Dermis blood vessel endothelial cell (primary cell): ENCODE measurements at places on chromosomes 7 and 10. TPM values are rescaled to one million over a fixed set of nuclear protein-coding genes. Genes with fewer than 3 reads are reported as not detected.

The SPDYE3 gene
- total RNA-seq, result not detected in 2 replicates

The FBXO24 gene
- 0.60 TPM in 1 of 2 replicates, not detected in the other for total RNA-seq

The TEX47 gene
- total RNA-seq, result not detected in 2 replicates

The GPR15LG gene
- total RNA-seq, result 0.47 TPM in 1 of 2 replicates, not detected in the other

The CLEC2L gene
- not detected in 2 replicates for total RNA-seq

The TUBAL3 gene
- total RNA-seq, result 0.28 and 0.34 TPM in 2 replicates

The SEC24C gene
- 67.6 and 93.3 TPM in 2 replicates for total RNA-seq

The KIF5B gene
- 155 and 227 TPM in 2 replicates for total RNA-seq
